ENCODE measurements at places on chromosomes 11 and 22.

GRCh38 chr11:110308071-110308470 lies 11.7 kb upstream of the RDX start:
- DNase-seq: no peak

- DNase-seq: no peak
These were observed 44.6 kb upstream of the EP300 start for GRCh38 chr22:41047801-41048211.

GRCh38 chr11:8772571-8773519 lies 90.3 kb downstream of the RPL27A start:
- no peak for DNase-seq

DNA sequence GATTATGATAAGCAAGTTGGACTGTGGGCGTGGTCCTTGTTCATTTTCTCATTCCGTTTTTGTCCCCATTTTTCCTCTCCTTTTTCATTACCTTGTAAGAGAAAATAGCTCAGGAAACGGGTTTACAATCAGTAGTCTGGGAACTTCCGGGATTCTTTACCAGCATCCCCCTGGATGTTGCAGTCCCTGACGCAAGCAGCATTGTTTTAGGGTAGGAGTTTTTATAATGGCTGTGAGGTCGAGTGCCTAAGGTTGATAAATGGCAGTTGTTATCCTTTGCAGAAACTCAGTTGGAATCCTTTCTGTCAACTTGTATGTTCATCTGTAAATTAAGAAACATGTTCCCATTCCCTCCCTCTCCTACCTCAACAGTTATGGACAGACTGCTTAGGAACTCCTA lies 68.3 kb downstream of the ARHGEF12 start:
- DNase-seq: no peak

DNA sequence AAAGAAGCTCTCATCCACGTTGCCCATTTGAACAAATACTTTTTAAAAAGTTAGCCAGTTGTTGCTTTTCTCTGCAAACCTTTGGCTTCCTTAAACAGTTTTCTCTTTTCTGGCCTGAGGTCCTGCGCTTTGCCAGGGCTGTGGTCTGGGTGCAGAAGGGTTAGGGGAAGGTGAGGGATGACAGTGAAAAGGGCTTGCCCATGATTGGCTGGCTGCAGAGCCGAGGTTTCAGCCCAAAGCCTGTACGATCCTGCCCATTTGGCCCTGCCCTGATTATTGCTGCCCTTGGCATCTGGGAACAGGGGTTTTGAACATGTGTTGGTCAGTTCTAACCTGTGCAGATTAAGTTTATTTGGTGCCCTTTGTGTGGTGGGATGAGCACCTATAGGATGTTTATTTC lies 1.5 kb downstream of the INCENP start:
- no peak for DNase-seq

DNA sequence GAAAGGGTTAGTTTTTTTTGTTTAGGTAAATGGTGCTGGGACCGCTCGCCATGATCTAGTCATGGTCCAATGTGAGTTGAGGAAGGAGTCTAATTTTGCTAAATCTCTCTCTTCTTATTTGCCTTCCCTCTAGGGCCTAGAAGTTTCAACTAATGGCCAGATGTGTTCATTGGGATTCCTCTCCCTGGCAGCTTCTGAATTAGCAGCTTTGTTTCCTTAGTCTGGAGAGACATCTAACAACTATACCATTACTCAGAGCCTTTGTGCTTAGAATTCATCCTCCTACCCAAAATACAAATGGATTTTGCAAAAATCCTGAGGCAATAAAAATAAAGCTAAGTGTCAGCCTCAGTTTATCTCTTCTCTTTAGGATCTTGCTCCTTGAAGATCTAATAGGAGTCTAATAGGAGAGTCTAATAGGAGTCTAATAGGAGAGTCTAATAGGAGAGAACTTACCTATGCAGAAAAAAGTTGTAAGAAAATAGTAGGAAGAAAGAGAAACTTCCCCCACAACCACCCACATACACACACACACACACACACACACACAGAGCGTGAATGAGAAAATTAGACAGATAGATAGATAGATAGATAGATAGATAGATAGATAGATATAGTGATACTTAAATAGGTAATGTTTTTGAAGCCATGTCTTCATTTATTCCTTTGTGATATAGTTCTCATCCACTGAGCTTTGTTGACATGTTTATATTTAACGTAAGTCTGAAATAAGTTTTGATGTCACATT lies 980.5 kb upstream of the CNTN5 start:
- no peak for DNase-seq

GRCh38 chr11:57192316-57192715 lies 10.6 kb downstream of the LRRC55 start:
- DNase-seq: no peak

- no peak for DNase-seq
These were observed 401.0 kb upstream of the SYN3 start for GRCh38 chr22:33459137-33459536.

- DNase-seq: no peak
These were observed 239.0 kb downstream of the CTTN start for GRCh38 chr11:70637186-70637800.

GRCh38 chr22:31039393-31039792 lies 41.7 kb upstream of the SMTN start:
- DNase-seq: no peak

DNA sequence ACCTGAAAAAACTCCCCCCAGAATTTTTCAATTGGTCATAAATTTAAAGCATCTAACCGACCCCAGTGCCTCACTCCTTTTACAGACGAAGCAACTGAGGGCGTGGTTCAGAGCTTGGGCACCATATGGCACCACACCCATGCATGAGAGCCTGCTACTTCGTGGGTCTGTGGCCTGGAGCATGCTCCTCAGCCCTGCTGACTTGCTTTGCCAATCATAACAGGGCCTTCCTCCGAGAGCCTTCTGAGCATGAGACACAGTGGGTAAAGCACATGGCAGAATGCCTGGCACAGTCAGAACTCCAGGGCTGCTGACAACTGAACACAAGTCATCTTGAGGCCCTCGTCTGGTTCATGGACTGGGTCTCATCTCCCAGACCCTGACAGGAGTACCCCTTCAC lies 33.3 kb downstream of the HIRA start:
- no peak for DNase-seq

DNA sequence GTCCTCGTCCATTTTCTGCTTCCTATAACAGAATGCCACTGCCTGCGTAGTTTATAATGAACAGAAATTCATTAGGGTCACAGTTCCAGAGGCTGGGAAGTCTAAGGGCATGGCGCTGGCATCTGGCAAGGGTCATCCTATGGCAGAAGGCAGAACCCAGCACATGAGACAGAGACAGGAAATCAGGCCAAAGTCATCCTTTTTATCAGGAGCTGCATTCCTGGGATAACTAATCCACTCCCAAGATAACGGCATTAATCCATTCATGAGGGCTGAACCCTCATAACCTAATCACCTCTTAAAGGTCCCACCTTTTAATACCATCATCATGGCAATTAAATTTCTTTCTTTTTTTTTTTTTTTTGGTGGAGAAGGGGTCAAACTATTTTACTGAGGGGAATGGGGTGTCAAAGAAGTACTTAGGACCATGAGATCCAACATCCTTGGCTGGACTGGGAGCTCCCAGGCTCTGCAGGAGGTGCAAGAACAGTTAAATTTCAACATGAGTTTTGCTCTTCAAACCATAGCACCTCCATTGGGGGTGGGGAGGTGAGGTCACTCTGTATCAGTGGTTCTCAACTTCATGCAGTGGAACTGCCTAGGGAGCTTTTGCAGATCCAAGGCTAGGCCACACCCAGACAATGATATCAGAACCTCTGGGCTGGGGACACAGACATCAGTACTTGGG lies 4.4 kb downstream of the TMEM109 start:
- no peak for DNase-seq

- no peak for DNase-seq
These were observed 78.3 kb downstream of the RPL27A start for GRCh38 chr11:8760896-8761295.

DNA sequence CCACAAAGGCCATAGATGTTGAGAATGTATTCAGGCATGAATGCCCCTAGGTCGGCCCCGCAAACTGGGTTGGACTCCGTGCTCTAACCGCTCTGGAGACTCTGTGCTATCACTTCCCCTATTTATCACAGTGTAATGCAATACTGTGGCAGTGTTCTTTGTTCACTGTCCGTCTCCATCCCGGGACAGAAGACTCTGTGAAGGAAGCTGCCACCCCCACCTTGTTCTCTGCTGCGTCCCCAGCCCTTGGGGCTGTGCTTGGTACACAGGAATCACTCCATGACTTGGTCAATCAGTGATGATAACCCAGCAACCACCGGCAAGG lies 57.6 kb downstream of the TSPAN18 start:
- no peak for DNase-seq

DNA sequence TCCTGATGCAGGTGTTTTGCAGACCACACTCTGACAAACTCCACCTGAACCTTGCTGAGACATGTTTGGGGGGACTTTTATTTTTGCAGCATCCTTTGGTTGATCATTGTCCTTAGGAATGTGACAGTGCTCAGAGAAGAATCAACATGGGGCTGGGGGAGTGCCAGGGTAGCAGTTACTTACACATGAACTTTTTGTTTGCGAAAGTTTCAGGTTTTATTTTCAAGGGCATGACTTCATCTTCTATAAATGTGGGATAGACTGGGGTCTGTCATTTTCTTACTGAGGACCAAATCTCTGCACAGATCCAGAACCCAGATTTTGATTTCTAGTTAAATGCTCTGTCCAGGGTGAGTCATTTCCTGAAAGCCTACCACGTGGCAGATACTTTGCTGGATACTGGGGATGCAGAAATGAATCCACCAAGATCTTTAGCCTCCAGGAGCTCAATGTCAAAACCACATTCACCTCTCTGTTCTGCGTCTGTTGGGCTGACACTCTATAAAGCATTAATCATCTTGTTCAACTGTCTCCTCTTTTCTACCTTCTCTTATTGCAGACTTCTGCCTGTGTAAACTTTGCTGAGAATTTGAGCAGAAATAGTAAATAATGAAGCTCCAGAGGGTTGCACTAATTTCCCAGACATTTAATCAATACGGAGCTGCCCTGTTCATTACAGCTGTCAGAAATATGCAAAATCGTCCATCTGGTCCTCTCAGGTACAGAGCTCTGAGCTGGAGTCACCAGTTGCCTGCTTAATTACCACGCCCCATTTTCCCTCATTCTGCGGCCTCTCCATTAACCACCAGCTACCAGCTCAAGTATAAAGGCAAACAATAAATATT lies 387.9 kb downstream of the MIAT start:
- DNase-seq: no peak

- no peak for DNase-seq
These were observed 30.7 kb downstream of the PPFIA1 start for GRCh38 chr11:70301191-70301590.

DNA sequence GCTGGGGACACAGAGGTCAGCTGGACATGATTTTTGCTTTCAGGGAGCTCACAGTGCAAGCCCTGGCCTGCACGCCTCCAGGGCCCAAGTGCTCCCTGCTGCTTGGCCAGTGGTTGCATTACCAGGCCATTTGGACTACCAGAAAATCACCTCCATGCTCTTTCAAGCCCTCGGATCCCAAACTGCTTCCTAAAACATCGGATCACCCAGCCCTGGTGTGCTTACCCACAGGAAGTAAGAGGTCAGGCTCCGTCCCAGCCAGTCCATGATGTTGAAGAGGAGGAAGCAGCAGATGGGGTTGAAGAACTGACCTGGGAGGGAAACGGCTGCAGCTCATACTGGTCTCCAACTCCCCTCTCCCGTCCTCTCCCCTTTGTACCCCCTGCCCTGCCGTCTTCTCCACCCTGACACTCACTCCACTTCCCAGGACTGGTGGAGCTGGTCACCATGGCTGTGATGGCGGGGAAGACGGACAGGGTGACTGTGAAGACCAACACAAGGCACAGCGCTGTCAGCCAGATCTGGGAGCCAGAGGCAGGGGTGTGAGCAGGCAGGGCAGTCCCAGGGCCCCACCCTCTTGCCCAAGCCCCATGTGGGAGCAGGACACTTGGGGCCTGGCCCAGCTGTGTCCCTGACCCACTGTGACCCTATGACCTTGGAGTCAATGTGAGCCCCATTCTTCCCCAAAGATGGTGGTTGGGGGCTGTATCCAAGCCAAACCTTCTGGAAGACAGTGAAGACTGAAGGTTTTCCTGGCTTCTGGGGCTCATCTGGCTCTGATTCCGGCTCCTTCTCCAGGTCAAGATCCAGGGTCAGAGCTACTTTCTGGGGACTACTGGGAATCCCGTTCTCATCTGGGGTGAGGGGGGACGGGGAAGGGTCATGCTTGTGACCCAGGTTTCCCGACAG lies 5.6 kb downstream of the SLC29A2 start:
- no peak for DNase-seq

DNA sequence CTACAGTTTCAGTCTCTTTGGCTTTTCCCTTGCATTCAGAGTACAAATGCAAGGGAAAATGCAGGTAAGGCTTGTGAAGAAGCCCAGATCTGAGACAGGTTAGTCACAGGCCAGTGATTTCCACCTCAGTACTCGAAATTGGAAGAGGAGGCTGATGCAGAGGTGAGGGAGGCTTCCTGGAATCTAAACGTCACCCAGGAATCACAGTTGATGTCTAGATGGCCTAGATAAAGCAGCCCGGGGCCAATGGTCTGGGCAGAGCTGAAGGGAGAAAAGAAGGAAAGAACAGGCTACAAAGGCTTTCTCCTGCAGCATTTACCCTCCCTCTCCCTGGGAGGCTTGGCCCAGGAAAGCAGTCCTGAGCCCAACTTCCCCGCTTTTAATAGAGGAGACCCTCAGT lies 8.5 kb downstream of the TRIM6 start:
- DNase-seq: no peak

DNA sequence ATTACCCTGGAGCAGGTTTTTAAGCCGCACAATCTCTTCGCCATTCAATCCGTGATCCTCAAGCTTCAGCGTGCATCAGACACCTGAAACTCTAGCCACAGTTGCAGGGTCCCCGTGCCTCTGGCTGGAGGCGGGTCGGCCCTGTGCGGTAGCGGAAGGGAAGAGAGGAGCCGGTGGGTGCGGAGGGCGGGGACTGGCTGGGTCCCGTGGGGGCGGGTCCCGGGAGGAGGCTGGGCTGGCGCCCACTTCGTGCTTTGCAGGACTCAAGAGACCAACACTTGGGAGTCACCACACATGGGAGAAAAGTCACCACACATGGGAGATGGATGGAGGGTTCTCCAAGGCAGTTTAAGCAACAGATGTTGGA lies 772 bp downstream of the C22orf15 start:
- DNase-seq: no peak

DNA sequence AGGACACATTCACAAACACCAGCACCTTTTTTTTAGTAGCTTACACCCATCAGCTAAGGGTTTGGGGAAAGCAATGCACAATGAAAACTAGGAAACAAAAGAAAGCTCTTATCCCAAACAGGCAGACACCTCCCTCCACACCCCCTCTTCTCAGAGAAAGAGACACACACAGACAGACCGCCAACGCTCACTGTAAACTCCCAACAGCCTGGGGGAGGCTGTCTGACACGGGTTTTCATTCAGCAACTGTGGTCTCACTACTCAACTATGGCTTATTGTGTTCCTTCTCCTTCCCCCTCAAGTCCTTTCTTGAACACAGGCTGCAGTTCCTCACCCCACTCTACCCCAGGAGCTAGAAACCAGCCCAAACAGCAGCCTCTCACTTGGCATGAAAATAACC lies 123.4 kb downstream of the C11orf58 start:
- DNase-seq: no peak

DNA sequence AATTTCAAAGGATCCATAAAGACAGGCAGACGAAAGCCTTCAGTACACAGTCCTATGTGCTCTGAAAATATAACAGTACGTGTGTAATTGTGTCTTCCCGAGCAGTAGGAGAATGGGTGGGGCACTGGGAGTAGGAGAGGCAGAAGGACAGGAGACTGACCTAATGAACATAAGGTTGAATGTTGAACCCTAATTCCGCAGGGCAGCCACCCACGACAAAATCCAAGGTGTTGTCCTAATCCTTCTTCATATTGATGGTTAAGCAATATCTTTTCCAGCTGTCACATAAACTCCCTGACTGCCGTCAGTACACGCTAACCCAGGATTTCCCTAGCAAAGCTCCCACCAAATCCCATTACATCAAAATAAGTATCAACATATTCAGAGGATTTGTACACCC lies 34.5 kb downstream of the SPATA19 start:
- no peak for DNase-seq
